ENCODE measurements at places on chromosomes 2 and 18. TPM values are rescaled to one million over a fixed set of nuclear protein-coding genes. Genes with fewer than 3 reads are reported as not detected.

The CYP27C1 gene
- not detected for polyA plus RNA-seq

The MAPK4 gene
- polyA plus RNA-seq = not detected

GRCh38 chr2:150981826-150982225 lies 279.8 kb downstream of the RBM43 start:
- DNase-seq = peak; percentile 70

DNA sequence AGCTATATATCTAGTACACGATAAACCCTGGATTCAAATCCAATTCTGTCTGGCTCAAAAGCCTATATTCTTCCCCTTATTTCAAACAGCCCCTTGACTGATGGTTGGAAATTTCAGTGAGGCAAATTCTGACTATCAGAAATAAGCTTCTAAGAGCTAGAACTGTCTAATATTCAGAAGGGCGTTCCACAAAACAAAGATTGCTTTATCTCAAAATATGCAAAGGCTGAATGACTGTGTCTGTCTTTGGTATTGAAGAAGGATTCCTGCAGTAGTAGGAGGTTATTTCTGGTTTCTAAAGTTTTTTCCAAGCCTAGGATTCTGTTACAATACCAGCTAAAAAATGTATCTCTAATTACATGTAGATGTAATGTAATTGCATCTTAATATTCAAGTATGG lies 31.1 kb downstream of the DRC1 start:
- DNase-seq = no peak

DNA sequence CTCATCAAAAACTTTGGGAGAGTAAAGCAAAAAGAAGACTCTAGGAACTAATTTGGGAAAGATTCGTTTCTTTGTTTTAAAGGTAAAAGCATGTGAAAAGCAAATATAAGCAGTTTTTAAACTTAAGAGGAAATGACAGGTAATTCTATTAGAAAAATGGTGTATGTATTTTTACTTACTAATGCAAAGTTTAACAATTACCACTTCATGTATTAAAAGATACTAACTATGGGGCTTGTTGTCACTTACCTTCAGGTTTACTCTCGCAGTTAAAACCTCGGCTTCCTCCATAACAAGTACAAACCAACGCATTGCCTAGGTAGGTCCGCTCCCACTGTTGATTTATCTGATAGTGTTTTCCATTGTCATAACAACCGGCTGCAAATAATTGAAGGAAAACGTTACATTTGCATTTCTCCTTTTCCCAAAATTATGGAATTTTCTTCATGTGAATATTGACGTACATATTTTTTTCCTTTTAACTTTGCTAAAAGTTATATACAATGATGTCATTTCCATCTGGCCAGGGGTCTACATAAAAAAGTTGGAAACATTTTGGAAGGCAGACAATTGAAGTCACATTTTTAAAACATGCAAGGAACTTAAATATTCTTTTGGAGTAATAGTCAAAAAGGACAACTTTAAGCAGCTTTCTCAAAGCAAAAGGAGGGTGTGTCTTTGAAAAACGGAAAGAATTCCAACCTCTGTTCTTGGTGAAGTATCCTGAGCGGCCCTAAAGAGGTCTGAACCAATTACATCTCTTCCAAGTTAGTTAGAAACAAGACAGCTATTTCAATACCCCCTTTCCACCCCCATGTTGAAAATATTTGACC lies 1.2 kb downstream of the FN1 start:
- DNase-seq = no peak

DNA sequence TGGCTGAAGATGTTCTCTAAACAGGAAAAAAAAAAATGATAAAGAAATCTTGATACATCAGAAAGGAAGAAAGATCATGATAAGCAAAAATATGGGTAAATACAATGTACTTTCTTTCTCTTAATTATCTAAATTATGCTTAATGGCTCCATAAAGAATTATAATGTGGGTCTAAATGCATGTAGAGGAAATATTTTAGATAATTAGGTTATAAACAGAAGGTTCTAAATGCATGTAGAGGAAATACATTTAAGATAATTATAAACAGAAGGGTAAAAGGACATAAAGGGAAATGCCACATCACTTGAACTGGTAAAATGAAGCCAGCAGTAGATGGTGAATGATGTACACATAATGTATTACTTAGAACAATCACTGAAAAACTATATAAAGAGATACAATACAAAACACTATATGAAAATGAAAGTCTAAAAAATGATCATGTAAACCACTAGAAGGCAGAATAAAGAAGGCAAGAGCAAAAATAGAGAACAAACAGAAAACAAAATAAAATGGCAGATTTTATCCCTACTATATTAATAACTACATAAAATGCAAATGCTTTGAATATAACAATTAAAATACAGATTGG lies 308.4 kb upstream of the CDH2 start:
- DNase-seq = no peak

- DNase-seq = no peak
Observed at GRCh38 chr18:9750606-9751304, 42.7 kb downstream of the RAB31 start.

The INHA gene
- polyA plus RNA-seq = 0.96 TPM

DNA sequence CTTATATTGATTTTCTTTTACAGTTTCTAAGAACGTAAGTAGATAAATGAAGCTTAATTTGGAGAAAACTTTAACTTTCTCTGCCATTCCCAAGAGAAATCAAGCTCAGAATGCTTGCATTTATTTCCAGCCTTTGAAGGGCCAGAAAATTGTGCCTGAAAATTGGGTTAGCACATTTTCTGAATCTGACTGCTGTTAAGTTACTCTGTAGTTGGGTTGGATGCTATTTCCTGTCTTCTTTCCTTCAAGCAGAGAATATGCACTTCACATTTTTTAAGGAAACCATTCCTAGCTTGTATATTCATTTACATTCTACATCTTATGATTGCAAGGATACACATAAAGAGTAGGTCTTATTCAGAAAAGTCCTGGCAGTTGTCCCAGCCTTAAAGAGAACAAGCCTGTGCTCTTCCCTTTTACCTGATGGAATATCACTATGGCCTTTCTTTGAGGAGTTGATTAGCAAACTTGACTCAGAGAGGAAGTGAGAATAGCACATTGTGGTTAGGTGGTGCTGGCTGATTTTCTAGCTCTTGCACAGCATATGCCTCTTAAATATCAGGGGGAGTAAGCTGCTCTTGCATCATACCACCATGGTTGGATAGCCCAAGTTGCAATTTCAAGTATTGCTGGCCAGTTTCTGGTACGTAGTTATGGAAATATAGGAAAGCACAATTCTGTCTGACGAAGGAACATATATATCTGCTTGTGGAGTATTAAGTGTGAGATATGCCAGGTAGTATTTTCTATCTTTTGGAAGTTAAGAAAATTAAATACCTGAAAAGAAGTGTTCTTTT lies 133.7 kb downstream of the COMMD1 start:
- DNase-seq = peak; percentile 55

DNA sequence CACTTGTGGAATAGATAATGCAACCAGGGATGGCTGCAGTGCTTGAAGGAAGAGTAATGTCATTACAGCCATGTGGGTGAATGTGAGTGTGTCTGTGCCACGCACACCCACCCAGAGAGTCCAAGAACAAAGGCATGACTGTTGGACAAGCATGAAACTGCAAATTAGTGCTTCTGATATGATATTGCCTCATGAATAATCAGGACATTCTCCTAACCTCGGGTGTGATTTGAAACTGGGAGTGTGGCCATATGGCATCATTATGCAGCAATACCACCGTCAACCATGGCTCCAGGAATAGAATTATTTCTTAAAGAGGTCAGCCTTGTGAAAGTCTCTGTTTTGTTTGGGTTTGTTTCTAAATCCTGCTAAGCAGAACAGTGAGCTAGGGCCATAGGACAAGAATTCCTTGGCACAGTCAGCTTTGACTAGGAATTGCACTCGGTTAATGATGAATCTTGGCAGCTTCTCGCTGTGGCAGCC lies 678.0 kb upstream of the RAB6C start:
- no peak for DNase-seq

GRCh38 chr2:20757405-20758090 lies 65.4 kb downstream of the LDAH start:
- no peak for DNase-seq

GRCh38 chr2:67208887-67209500 lies 188.1 kb upstream of the ETAA1 start:
- no peak for DNase-seq

GRCh38 chr2:114685102-114685501 lies 242.7 kb downstream of the DPP10 start:
- no peak for DNase-seq

The MAP3K20 gene
- polyA plus RNA-seq = 27.5 TPM

GRCh38 chr2:72130659-72131360 lies 16.9 kb downstream of the CYP26B1 start:
- DNase-seq = no peak

The EN1 gene
- polyA plus RNA-seq = not detected

GRCh38 chr2:174776675-174777074 lies 12.4 kb upstream of the CHRNA1 start:
- no peak for DNase-seq

DNA sequence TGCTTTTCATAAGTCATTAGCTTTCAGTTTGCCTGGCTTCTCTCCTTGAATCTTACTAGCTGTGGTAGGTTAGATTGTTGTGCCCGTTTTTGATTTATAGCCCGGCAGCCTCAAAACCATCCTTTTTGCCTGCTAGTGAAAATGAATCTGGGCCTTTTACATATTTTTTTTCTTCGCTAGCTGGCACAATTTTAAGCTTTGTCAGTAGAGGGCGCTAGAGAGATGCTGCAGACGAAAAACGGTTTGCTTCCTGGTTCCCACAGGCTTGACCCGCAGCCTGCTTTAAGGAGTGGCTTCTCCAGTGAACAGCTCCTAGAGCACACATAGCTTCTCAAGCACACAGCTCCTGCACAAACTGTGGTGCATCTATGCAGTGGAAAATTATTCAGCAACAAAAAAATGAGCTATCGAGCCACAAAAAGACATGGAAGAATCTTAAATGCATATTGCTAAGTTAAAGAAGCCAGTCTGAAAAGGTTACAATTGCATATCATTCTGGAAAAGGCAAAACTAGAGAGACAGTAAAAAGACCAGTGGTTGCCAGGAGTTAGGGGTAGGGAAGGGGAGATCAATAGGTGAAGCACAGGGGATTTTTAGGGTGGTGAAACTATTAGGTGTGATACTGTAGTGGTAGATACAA lies 47.9 kb downstream of the E2F6 start:
- no peak for DNase-seq

DNA sequence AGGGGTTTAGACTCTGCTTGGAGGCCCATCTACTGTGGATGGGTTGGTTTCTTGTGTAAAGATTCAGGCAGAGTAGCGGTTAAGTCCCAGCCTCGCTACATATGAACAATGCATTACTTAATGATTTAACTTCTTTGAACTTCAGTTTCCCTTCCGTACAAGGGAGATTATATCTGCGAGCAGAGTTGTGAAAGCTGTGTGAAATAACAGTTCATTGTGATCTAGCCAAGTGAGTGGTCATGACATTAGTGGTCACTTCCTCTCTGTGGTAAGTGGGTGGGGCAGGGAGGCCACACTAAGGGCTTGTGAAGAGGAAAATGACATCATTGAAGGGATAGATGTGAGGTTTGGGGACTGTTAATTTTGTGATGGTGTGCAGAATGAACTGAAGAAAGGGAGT lies 14.1 kb upstream of the MEX3C start:
- peak; percentile 59 for DNase-seq

DNA sequence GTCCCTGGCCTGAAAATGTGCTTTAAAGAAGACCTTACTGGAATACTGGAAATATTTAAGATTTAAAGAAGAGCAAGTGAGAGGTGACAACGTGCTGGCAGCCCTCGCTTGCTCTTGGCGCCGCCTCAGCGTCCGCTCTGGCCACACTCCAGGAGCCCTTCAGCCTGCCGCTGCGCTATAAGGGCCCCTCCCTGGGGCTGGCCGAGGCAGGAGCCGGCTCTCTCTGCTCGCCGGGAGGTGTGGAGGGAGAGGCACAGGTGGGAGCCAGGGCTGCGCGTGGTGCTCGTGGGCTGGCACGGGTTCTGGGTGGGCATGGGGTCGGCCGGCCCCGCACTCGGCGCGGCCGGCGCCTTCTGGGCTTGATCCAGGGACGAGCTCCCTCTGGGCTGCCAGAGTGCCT lies 2.9 kb upstream of the COQ10B start:
- no peak for DNase-seq

- peak; percentile 52 for DNase-seq
Observed at GRCh38 chr2:172283476-172283875, 143.9 kb upstream of the ITGA6 start.

DNA sequence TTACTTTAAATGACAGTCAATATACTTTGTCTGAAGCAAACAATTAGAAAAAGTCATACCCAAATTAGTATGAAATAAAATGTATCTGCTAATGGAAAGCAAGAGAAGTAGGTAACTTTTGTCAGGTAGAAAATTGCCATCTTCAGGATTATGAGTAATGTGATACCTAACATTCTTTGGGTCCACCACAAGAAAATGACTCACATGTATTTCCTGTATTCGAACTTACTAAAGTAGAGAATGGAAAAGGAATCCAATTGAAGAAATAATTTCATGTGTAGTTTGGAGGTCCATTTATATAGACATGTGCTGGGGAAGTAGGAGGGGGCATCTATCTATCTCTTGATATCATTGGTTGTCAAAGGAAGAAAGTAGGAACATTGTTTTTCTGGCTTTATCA lies 636.2 kb upstream of the CHAC2 start:
- DNase-seq = peak; percentile 57

DNA sequence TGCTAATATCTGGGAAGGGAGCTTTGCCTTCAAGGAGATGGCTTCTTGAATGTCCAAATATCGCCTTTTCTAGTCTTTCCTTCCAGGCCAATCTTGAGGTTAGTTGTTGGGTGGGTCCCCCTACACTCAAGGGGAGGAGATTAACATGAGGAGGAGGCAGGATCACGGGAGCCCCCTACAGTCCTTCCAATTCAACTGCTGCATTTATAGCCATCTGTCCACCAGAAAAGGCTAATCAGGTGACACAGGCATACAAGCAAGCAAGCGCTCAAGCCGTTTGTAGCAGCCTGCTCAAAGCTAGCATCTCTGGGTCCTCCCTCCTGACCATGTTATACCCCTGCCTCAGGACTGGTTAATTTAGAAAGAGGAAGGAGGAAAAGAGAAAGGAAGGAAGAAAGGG lies 87.6 kb downstream of the MRPS9 start:
- DNase-seq = no peak

DNA sequence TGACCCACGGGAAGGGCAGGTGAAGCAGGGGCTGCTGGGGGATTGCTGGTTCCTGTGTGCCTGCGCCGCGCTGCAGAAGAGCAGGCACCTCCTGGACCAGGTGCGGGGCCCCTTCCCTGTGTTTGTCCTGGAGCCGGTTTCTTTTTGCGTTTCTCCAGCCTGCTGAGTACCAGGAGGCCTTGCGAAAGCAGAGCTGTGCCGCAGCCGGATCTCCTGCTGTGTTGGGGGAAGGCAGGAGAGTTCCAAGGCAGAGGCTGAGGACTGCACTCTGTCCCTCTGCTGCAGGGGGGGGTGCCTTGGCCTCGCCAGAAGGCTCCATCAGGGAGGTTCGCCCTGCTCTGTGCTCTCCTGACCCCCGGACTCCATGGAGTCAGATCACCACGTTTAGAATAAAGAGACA lies 2.8 kb downstream of the CAPN10 start:
- no peak for DNase-seq

GRCh38 chr2:10613263-10613662 lies 76.5 kb downstream of the NOL10 start:
- no peak for DNase-seq

DNA sequence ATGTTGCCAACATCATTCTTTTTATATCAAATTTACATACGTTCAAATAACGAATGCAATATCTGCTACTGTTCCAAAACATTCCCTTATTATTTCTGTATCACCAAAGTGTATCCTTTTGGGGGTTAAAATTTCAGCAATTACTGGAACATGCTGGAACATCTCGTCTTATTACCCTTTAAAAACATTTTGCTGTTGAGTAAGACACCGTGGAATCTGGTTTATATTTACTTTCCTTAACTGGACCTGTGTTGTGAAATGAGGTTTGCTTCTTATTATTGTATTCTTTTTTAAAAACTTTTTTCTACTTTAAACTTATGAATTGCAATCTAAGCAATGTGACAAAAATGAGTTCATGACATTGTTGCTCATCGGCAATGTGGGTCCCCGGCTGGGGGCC lies 87.4 kb upstream of the PTPRM start:
- no peak for DNase-seq

Data from IMR-90 (cell line).